ENCODE measurements at places on chromosomes 7 and 10.
A peak's percentile ranks its signal among the peaks of the same experiment; 100 is the strongest.

DNA sequence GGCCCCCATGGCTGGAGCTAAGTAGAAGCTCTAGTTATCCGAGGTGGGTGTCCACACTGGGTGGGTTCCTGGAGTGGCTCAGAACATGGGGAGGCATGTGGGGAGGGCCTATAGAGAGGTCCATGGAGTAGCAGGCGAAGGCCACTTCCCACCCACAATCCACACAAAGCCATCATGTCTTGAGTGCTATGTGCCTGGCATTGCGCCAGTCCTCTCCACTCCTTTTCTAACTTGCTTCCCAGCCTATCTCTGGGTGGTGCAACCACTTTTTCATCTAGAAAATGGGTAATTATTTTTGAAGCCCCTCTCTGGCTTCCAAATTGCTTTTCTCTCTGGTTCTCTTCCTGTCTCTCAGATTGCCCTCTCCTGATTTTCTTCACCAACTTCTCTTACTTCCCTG, 263.6 kb downstream of the PHTF2 start:
- DNase-seq = no peak

GRCh38 chr10:117559712-117560111, 17.2 kb downstream of the EMX2 start:
- no peak for DNase-seq

GRCh38 chr10:63528084-63528744, 7.0 kb downstream of the REEP3 start:
- no peak for DNase-seq

DNA sequence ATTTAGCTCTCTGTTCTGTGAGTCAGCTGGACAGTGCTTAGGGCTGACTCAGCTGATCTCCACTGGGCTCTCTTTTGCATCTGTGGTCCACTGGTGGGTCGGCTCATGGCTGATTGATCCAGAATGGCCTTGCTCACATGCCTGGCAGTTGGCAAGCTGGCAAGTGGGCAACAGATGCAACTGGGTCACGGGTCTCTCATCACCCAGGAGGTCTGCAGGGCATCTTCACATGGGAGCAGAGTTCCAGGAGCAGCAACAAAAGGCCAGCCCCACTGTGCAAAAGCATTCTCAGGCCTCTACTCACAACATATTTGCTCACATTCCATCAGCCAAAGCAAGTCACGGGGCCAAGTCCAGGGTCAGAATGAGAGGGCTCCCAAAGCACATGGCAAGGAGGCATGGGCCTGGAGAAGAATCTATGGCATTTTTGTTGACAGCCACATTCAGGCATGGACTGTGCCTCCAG, 98.8 kb downstream of the OAT start:
- no peak for DNase-seq

DNA sequence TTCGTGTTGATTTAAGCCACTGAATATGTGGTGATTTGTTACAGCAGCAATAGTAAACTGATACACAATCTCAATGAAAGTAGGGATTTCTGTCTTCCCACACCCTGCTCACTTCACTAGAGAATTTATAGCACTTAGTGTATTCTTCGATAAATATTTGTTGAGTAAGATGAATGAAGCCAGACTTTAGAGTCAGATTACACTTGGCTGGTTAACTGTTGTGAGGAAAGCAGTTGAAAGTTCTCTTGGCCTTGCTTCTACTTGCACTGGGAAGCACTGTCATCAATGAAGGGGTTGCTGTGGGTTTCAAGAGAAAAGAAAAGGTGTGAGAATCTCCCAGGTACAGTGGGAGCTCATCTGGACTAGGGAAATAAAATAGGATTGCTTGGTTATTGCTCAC, 82.1 kb upstream of the IGFBP3 start:
- no peak for DNase-seq

DNA sequence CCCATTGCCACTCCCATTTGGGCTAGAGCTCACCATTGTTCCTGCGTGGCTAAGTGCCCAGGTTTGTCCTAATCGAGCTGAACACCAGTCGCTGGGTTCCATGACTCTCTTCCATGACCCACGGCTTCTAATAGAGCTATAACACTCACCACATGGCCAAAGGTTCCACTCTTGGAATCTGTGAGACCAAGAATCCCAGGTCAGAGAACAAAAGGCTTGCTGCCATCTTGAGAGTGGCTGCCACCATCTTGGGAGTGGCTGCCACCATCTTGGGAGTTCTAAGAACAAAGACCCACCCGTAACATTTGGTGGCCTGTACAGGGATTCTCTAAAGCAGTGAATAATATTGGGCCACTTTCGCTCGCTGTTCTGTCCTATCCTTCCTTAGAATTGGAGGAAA, 37.0 kb downstream of the AKR1B15 start:
- DNase-seq = no peak

- DNase-seq = no peak
Measured at GRCh38 chr7:1669954-1670893, at the start of gene ELFN1. Gene ELFN1, plus strand, starts transcription at chr7:1670277. Its CDS starts 74,320 bp downstream, at chr7:1744597.

GRCh38 chr7:15686957-15687545, 568 bp upstream of the MEOX2 start:
- no peak for DNase-seq

- no peak for DNase-seq
Measured at GRCh38 chr7:157464111-157464970, 127.5 kb downstream of the DNAJB6 start.

GRCh38 chr7:80632139-80632538, 6.3 kb upstream of the CD36 start:
- no peak for DNase-seq

DNA sequence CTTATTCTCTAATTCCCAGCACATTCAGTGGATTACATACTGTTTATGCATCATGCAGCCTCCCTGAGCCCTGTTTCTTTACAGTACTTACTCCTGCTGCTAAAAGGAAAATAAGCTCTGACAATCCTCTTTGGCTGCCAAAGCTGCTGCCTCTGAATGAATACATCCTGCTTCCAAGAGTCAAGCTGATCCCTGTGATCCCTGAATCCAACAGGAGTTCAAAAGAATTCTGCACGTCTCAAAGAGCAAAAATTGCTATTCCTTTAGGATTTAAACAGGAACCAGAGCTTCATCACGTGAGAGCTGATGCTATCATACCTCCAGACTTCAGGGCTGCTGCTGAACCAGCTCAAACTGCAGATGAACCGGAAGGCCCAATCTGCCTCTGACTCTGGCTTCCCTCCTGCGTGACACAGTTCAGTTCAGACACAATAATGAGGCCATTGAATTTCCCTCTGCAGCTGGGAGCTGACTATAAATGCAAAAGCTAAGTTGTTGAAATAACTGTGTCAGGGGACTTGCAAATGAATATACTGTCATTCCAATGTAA, 851.0 kb upstream of the PHF14 start:
- no peak for DNase-seq

GRCh38 chr7:148234715-148235114, 355.9 kb upstream of the C7orf33 start:
- no peak for DNase-seq

DNA sequence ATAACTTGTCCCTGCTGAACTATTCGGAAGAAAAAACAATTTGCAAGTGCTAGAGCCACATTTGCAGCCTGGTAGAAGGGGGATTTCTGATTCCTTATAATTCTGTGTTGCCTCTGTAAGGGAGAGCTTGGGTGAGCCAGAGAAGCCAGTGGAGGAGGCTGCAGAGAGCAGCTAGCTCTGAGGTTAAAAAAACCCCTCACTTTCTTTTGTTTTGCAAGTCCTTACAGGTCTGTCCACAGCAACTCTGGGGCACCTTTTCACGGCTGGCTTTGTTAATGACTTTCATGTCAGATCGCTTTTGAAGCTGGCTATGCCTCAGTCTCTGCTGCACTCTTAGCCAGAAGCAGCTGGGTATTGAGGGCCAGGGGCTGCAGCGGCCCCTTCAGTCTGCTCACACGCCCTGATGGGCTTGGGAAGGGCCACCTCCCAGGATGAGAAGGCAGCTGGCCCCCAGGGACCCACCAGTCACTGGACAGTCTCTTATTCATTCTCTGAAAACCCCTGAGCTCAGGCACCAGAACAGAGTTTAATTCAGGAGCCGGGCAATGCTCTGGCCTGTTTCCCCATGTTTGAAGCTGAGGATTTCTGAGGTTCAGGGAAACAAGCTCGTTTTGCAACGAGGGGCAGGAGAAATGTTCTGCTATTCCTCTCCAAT, 30.9 kb downstream of the TRIM8 start:
- no peak for DNase-seq

GRCh38 chr7:94297397-94297838, 97.3 kb upstream of the COL1A2 start:
- no peak for DNase-seq

DNA sequence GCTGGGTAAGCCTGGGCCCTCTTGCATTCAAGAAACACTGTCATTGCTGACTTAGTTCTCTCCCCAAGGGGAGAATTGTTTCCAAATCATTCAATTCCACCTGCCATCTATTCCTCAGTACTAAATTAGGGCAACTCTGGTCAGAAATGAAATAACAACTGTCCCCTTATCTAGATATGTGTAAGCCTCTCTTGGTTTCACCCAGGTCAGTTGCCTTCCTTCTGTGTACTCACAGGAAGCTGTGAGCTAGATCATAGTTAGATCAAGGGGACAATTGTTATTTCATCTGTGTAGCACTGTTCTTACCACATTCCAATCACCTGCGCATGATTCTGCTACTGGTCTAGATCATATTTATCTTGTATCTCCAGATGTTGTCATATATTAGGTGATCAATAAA, 483.0 kb upstream of the SORCS1 start:
- DNase-seq = no peak

GRCh38 chr7:21141476-21141875, 286.4 kb upstream of the SP4 start:
- DNase-seq = no peak

GRCh38 chr10:95277201-95277570, 13.6 kb downstream of the PDLIM1 start:
- DNase-seq = no peak

DNA sequence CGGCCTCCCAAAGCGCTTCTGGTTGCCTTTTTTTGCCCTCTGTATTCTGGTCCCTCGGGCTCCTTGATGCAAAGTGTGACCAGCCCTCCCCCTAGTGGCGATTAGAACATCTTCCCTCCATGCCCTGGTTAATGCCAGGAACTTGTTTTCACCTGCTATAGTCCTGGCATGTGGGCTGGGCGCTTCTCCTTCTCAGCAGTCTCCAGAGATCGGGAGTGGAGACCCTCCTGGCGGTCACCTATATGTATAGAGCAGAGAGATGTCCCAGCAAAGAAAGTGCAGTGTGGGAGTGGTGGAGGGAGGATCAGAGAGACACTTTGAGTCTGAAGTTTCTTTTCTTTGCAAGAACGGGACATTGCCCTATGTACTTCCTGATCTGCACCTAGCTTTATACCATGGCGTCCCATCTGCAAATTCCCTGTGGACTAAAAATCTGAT, 264.1 kb downstream of the OTUD1 start:
- DNase-seq = peak; percentile 15

GRCh38 chr7:54129035-54129434, 413.1 kb upstream of the VSTM2A start:
- DNase-seq = no peak

DNA sequence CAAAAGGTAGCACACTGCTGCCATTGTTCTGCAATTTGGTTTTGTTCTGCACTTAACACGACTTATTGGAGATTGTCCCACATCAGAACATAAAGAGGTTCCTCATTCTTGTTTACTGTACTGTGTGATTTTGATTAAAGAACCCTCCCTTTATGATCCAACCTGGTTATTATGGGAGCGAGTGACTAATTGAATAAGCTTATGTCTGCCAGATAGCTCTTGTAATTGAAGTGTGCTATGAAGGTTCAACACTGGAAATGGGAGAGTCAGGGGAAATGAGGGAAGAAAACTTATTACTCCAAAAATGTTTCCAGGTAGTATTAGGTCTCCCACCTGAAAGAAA, 33.9 kb downstream of the CASP7 start:
- no peak for DNase-seq

GRCh38 chr7:20310301-20310700, 20.4 kb upstream of the ITGB8 start:
- DNase-seq = no peak

DNA sequence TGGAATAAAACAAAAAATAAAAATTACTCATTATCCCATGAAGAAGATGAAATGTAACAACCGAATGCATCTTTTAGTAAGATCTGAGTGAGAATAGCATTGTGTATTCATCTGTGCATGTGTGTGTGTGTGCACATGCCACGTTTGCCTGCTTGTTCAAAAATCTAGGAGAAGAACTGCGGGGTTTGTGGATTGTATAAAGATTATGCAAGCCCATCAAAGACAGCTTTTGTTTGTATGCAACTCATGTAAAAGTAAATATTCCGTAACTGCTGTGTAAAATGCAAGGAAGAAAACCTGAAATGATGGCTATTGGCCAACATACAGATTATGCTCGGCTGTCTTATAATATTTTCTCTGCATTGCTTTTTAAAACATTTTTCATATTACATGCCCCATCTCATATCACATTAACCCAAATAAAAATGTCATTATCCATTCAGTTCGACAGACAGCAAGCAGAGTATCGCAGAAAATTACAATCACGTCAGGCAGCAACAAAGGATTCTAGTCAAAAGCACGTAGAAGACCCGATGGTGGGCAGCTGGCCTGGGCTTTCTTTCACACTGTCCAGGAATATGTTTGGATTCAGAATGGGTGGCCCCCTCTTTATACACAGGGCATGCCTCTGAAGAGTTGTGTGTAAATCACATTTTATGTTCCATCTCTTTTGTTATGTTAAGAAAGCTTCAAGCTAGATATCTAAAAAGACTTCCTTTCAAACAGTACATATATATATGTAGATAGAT, 114.0 kb downstream of the PARP12 start:
- DNase-seq = no peak

DNA sequence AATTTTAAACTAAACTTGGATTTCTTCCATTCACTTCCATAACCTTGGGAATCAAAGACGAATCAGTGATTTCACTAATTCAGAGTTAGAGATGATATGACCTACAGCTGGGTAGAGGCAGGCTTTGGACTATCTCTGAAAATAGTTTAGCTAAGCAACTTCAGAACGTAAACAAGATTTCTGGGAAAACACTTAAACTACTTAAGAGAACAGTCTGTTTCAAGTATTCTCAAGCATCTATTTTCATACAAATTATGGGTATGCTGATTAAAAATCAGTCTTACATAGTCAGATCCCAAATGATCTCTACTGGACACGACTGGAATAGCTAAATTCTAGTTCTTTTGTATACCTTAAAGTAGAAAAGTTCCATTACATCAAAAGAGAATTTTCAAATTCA, 179.9 kb downstream of the PLCE1 start:
- DNase-seq = no peak

- DNase-seq = no peak
Measured at GRCh38 chr7:151920488-151920887, 35.8 kb upstream of the GALNTL5 start.

- no peak for DNase-seq
Measured at GRCh38 chr10:51301644-51302043, 227.4 kb downstream of the PRKG1 start.

DNA sequence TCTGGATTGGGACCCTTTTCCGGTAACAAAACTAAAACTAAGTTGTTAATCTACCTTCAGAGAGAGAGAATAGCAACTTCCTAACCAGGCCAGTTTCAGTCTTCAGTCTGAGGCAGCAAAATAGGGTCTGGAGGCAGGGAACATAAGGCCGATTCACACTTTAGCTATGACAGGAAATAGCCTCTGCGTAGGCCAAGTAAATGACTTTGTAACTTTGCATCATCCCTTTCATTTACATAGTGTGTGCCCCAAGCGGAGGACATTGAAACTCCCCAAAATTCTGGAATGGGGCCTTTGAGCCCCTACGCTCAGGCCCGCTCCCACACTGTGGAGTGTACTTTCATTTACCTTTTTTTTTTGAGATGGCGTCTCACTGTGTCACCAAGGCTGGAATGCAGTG, 1.7 kb upstream of the UPP1 start:
- no peak for DNase-seq

- no peak for DNase-seq
Measured at GRCh38 chr10:48940372-48940771, 732 bp upstream of the LRRC18 start.

Measured in stimulated activated CD8-positive, alpha-beta memory T cell treated with anti-CD3 and anti-CD28 coated beads, Interleukin-4, amount 100 ng/mL, for 24 hours (primary cell).